ENCODE measurements at places on chromosomes 2 and 18.

DNA sequence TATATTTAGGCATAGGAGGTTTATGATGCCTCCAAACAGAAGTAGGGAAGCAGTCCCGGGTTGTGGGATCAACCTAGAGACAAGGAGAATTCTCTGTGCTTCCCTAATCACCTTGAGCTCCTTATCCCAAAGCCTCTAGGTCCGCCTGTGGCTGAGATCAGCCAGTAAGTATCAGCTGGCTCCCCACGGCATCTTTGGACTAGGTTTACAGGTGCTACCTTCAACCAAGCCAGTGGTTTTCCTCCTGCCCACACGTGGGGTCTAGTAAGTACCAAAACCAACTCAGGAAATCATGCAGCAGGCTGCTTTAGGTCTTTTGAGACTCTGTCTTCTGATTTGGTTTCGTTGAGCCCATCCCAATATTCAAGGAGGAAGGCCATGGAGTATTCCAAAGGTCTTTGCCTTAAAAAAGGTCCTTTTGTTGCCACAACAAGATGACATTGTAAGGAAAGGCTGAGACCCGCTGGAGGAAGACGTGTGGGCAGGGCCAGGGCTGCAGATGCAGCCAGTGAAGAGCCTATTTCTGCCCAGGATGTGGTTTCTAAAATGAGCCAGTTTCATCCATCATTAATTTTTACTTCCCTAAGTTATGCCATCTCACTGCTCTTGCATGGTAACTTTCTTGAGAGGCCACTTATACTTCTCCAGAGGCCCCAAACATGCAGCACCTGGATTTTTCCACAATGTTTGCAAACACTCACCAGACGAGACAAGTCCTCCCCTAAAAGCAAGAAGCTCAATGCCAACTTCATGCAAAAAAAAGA, 248.7 kb downstream of the RNF152 start:
- peak; percentile 70 for DNase-seq

GRCh38 chr2:217189747-217190146, 329.9 kb upstream of the TNP1 start:
- DNase-seq: no peak

- no peak for DNase-seq
These were observed 41.1 kb downstream of the STK17B start for GRCh38 chr2:196130039-196130825.

DNA sequence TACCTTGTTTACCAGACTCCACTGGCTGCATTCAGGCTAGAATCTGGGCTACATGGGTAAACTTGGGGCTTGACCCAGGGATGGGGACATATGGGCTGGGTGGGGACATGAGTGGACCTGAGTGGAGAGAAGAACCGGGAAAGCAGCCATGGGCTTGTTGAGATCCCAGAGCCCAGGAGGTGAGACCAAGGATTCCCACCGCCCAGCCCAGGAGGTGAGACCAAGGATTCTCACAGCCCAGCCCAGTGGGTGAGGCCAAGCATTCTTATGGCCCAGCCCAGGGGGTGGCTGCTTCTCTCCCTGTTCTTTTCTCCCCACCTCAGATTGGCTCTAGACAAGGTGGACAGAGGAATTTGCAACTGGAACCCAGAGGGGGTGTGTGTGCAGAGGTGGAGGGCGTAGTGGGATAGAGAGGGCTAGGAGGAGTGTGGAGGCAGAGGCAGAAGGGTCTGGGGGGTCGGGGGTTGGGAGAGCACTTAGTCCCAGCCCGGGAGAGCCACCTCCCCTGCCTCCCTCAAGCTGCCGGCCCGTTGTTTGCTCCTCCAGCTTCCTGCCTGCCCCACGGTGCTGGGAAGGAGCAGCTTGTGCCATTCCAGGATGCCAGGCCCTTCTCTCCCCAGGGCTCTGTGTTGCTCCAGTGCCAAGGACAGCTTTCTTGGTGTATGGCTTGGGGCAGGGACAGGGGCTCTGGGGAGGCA, 25.6 kb downstream of the GLI2 start:
- no peak for DNase-seq

GRCh38 chr2:233245406-233245805, 6.1 kb upstream of the ATG16L1 start:
- DNase-seq: no peak

DNA sequence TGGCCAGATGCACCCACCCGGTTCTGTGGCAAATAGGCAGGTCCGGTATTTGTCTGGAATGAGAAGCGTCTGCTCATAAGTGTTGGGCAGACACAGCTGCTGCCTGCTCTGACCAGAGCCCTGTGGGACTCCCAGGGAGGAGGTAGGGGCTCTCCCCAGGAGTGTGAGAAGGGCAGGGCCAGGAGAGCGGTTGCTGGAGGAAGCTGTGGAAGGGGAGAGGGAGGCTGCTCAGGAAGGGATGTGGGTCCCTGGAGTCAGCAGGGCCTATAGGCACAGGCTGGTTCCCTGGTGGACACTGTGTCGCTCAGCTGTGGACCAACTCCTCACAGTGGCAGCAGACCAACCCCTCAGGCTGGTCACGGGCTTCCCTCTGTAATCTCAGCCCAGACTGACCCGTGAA, 109.2 kb downstream of the DYSF start:
- no peak for DNase-seq

DNA sequence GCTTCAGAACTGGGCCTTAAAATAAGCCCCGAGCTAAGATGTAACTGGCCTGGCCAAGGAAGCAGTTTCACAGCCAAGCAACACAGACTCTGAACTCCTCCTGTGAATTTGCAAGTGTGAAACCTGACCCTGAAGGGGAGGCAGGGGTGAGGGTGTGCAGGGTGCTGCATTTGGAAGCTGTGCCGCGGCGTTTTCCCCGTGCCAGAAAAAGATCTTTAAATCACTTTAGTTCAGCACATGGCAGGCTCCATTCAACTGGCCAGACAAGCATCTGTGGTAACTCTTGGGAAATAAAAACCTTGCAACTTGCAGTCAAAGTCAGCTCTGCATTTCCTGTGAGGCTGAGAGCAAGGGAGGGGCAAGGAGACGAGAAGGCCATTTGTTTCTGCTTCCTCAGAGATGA, 209.3 kb upstream of the SOX11 start:
- DNase-seq: no peak

DNA sequence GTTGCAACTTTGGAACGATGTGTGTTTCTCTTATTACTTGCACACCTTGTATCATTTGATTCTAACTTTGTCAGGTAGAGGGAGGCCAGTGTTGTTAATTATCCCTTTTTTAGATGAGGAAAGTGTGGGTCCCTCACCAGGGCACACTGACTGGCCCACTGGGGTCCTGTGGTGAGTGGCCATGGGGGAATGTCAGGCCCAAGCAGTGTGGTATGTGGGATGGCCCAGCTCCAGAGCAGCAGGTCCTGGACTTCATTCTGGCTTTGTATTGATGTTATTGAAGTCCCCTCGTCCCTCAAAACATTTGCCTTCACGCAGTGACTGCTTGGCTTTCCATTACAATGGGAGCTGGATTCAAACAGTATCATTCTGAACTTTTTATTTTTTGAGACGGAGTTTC, 11.7 kb downstream of the NCK2 start:
- DNase-seq: no peak

DNA sequence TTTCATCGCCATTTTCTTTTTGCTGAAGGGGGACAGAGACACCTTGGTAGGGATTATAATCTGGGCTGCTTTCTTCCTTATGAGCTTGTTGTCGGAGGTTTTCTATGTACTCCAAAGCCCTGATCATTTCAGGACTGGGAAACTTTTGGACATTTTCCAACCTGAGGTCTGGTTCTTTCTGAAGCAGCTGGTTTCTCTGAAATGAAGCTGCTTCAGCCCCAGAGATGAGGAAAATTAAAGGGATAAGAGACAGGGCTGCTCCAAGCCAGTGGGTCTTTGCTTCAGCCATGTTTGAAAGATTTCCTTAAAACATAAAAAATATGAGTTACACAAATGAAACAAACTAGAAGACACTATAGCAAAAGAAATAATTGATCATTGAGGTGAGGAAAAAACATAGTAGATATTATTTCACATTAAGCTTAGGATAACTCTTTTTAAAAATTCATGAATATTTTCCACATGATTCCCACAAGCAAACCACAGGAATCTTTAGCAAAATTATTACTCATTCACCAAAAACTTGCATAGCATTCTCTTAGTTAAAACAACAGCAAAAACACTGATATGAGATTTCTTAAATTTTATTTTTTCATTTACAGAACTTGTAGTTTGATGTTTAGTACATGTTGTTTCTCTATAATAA, 3.0 kb downstream of the SCG2 start:
- DNase-seq: peak; percentile 36

- DNase-seq: no peak
These were observed 40.9 kb downstream of the ADD2 start for GRCh38 chr2:70726947-70727725.

DNA sequence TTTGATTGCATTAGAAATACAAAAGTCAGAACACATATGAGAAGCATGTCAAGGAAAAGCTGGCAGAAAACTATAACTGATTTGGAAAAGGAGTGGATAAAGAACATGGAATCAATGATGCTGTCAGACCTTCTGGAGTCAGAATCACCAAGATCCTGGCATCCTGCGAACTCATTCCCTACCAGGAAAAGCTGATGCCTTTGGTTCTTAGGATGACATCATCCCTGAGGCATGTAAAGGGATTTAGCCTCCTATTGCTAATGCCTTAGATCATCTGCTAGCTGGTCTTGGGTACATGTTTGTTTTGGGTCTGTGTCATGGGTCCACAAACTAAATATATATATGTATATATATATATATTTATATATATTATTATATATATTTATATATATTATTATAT, 680.7 kb downstream of the EPHA4 start:
- no peak for DNase-seq

- DNase-seq: no peak
These were observed 234.2 kb downstream of the TTC32 start for GRCh38 chr2:19667536-19667949.

DNA sequence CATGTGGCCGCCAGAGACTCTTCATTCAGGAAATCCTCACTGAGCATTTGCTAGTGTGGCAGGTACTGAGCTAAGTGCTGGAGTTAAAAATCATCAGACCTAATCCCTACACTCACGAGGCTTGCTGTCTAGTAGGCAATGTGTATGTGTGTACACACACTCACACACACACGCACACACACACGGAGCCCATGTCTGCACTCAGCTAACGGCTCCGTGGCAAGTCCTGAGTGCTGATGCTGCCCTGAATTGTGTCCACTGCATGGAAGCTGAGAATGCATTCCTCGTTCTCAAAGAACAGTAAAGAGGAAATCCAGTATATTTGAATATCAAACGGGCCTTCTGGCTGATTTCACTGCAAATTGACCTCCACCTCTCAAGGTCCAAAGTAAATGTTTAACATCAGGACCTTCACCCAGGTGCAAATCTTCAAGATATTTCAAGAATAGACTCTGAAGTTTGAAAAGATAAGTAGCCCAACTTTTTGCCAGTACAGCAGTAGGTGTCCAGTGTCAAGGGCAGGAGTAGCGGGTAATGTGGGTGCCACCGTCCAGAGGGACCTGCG, 136.1 kb upstream of the TTC39C start:
- DNase-seq: no peak

DNA sequence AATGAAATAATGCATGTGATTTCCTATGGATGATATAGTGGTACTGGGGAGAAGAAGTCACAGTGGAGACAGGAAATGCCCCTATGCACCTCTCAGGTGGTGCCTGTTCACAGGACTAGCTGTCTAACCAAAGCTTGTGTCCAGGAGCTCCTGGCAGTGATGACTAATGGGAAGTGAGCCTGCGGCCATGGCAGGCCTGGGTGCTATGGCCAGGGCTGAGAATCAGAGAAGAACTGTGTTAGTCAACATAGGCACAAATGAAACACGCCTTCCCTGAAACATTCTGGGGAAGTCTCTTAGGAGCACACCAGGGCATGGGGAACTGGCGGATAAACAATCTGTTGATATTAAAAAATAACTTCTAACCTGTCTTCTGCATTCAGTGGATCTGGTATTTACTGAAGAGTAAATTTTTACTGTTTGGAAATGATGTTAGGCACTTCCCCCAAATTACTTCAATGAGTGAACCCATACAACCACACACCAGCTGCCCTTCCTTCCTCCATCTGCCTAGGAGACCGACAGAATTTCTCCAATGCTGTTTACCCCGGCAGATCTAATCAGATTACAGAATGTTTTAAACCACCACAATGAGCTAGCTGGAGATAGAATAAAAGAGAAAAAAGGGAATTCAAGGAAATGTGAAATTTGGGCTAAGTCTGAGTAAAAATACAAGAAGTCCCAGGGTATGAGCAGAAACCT, 67.4 kb downstream of the MEP1B start:
- no peak for DNase-seq

DNA sequence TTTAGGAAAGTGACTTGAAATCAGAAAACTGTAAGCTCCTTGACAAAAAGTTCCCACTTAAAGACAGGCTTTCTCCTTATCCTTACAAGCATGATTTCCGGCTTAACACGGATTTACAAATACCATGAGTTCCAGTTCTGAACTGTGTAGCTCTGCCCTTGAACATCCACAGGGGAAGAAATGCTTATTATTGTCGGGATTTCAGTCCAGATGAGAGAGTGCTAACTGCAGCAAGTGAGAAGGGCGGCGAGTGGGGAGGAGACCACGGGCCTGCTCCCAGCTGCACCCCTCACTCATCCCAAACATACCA, 73.1 kb downstream of the LRRC30 start:
- DNase-seq: no peak

GRCh38 chr2:46283693-46284092, 13.5 kb upstream of the EPAS1 start:
- DNase-seq: no peak

- no peak for DNase-seq
These were observed 55.4 kb downstream of the POU3F3 start for GRCh38 chr2:104909317-104909716.

- DNase-seq: no peak
These were observed 4.1 kb downstream of the TMEM237 start for GRCh38 chr2:201639205-201639604.

GRCh38 chr18:41899535-41899934, 55.5 kb upstream of the PIK3C3 start:
- DNase-seq: no peak

- no peak for DNase-seq
These were observed 38.2 kb upstream of the CHRNA1 start for GRCh38 chr2:174802459-174802858.

- peak; percentile 95 for DNase-seq
These were observed 275.3 kb upstream of the CCDC68 start for GRCh38 chr18:55234366-55235093.

DNA sequence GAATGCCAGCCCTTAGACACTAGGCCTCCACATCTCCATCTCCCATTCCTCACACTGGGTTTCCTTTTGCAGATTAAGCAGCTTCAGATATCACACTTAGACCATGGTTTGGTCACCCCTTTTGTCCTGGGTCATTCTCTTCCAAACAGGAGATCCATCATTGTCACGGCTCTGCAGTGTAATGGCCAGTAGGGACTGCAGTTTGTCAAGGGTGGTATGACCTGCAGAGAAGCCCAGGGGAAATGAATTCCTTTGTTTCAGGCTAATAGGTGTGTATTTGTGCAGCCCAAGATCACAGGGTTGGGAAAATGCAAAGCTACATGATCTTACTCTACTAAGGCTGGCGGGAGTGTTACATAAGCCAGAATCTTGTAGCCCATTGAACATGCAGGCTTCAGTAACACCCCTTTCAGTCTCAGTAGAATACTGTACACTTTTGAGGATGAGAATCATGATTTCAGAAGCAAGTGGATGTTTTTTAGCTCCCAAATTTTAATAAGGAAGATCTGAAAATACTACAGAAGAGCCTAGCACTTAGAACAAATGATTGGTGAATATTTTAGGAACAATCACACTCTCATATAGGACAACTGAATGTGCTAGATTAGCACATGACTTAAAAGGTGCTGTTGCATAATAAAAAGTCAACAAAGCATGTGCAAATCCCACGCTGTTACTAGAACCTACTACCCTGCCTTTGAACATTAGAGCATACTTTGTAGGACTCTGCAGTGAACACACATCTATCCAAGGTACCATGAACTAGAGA, 24.0 kb upstream of the LPIN1 start:
- no peak for DNase-seq

- peak; percentile 9 for DNase-seq
These were observed 4.1 kb upstream of the ITPRIPL1 start for GRCh38 chr2:96320728-96321622.
